ENCODE measurements at places on chromosomes 2 and 18.
A peak's percentile ranks its signal among the peaks of the same experiment; 100 is the strongest.

- DNase-seq: no peak
- H3K4me1 ChIP-seq: no peaks in the 10 kb centered on the region
- no peak overlapping the region for H3K4me3 ChIP-seq
- no peak overlapping the region for H3K27ac ChIP-seq
Measured at GRCh38 chr2:173874894-173875237, 90.3 kb downstream of the SP3 start.

DNA sequence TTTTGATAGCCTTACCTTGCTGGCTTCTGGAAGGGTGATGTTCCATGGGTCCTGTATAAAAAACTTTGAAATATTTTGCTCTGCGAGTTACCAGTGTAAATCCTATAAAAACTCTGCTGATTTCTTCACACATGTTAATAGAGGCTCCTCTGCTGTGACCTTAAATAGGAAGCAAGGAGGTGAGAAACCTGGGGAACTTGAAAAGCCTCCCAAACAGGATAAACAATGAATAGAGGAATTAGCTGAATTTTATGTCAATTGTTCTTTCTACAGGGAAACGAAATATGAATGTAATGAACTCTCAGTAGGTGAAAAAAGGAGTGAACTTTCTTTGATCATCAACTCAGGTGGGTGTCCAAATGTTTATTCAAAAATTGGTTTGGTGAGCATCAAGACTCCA is 10.8 kb upstream of the CCL20 start:
- H3K4me1 ChIP-seq: no peaks in the 10 kb centered on the region
- no peak overlapping the region for H3K27ac ChIP-seq
- no peaks in the 10 kb centered on the region for H3K36me3 ChIP-seq
- H3K27me3 ChIP-seq: no peaks in the 10 kb centered on the region
- DNase-seq: no peak
- no peak overlapping the region for H3K4me3 ChIP-seq

GRCh38 chr2:142693171-142693950 is 184.1 kb upstream of the KYNU start:
- no peaks in the 10 kb centered on the region for H3K4me1 ChIP-seq
- no peak for DNase-seq
- no peaks in the 10 kb centered on the region for H3K36me3 ChIP-seq
- H3K27me3 ChIP-seq: no peaks in the 10 kb centered on the region
- H3K4me3 ChIP-seq: no peak overlapping the region

DNA sequence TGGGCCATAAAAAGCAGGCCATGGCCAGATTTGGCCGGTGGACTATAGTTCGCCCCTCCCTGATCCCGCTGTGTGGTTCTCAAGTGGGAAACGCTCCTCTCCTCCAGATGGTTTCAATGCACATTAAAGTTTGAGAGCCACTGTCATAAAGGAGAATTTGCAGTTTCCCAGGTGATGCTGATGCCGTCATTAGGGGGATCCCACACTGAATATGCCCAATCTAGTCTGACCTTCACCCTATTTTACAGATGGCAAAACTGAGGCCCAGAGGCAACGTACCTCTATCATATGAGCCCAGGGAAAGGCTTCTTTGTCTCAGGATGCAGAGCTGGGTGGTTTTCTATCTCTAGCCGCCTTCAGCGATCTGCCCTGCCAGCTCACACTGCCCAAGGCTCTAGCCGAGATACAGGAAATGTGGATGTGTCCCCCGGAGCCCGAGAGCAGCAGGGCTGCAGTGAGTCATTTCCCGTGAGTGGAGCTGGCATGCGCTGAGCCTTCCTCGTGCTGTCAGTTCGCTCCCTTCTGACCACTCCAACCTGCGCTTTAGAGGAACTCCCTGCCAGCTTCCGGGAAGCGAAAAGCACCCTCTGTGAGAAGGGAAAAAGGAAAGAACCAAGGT is 116.2 kb downstream of the SMAD7 start:
- peaks cover 30% of the 10 kb centered on the region for H3K4me1 ChIP-seq
- no peaks in the 10 kb centered on the region for H3K27me3 ChIP-seq
- DNase-seq: peak; percentile 96
- peak overlapping the region; percentile 35 for H3K27ac ChIP-seq
- H3K36me3 ChIP-seq: peaks cover 2% of the 10 kb centered on the region
- H3K4me3 ChIP-seq: no peak overlapping the region

- peaks cover 35% of the 10 kb centered on the region for H3K36me3 ChIP-seq
- no peak for DNase-seq
- peaks cover 7% of the 10 kb centered on the region for H3K4me1 ChIP-seq
Measured at GRCh38 chr2:25311865-25312575, 29.7 kb downstream of the DNMT3A start.
